PC-9 (cell line): ENCODE measurements at places on chromosomes 1 and 21.

GRCh38 chr1:11012260-11013159, at the start of gene TARDBP:
Gene TARDBP (plus strand): TSS chr1:11012654. CDS start chr1:11013728, 1,074 bp downstream.
- peaks cover 11% of the 10 kb centered on the region for H3K4me1 ChIP-seq
- DNase-seq: peak; percentile 85
- H3K27ac ChIP-seq: peak within 1 kb of the TSS; percentile 95
- H3K4me3 ChIP-seq: peak within 1 kb of the TSS; percentile 93
- peaks cover 23% of the 10 kb centered on the region for H3K36me3 ChIP-seq

DNA sequence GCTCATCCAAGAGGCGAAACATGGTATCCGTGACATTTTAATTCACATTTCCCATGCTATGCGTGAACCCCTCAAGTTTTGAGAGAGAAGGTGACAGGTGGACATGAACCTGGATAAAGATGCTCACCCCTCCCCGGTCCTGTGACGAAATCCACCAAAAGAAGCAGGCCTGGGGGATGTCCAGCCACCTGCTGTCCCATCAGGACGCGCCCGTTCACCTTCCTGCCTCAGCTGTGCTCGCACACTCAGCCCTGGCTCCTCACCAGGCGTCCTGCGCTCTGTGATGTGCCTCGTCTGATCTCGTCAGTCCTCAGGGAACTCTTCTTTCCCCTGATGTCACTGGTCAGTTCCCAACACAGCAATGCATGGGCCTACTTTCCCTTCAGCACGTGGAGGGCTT, 10.3 kb downstream of the FHAD1 start:
- no peaks in the 10 kb centered on the region for H3K27me3 ChIP-seq
- H3K27ac ChIP-seq: no peak overlapping the region
- H3K36me3 ChIP-seq: no peaks in the 10 kb centered on the region
- no peak for DNase-seq
- H3K4me3 ChIP-seq: no peak overlapping the region

- H3K27ac ChIP-seq: peak overlapping the region; percentile 37
- H3K36me3 ChIP-seq: no peaks in the 10 kb centered on the region
- no peak for DNase-seq
Observed at GRCh38 chr1:224510880-224511645, 76.5 kb upstream of the WDR26 start.

DNA sequence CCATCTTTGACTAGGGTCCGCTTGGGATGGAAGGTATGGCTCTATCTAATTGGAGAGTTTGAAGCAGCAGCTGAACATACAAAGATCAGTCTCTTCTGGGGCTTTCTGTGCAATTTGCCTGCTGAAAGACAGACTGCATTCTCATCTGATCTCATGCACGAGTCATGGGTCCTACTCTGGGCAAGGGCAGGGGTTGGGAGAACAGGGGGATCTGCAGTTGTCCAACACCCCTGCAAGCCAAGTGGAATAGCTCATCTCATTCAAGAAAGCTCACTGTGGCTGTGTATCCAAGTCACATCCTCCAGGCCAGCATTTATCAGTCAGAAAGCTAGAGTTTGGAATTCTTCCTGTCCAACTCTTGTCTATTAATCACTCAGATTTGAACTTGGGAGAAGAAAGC, 177.2 kb upstream of the C8B start:
- H3K36me3 ChIP-seq: no peaks in the 10 kb centered on the region
- peaks cover 10% of the 10 kb centered on the region; the same call in 1 of the 2 replicates for H3K27me3 ChIP-seq
- no peaks in the 10 kb centered on the region for H3K4me1 ChIP-seq
- no peak overlapping the region for H3K27ac ChIP-seq
- H3K4me3 ChIP-seq: no peak overlapping the region

DNA sequence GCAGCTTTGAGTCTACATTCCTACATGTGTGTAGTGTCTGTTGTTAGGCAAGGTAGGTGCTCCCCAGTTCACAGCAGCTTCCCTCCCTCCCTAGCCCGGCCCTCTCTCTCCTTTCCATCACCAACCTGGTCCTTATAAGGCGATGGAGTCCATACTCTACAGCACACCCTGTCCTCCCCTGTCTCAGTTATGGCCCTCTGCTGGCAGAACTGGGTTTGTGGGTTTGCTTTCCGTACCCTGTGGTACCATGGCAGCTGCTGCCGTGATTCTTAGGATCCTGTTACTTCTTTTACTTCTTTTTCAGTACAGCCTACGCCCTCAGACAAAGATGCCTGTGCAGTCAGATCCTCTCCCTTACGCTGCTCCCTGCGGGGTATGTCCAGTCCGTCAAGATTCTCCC, 31.7 kb downstream of the AK5 start:
- H3K4me3 ChIP-seq: no peak overlapping the region
- H3K36me3 ChIP-seq: no peaks in the 10 kb centered on the region
- no peaks in the 10 kb centered on the region for H3K27me3 ChIP-seq
- no peaks in the 10 kb centered on the region for H3K4me1 ChIP-seq

GRCh38 chr1:204487256-204487615, 7.4 kb downstream of the PIK3C2B start:
- peaks cover 27% of the 10 kb centered on the region; the same call in 1 of the 2 replicates for H3K36me3 ChIP-seq
- DNase-seq: no peak
- H3K4me3 ChIP-seq: no peak overlapping the region

DNA sequence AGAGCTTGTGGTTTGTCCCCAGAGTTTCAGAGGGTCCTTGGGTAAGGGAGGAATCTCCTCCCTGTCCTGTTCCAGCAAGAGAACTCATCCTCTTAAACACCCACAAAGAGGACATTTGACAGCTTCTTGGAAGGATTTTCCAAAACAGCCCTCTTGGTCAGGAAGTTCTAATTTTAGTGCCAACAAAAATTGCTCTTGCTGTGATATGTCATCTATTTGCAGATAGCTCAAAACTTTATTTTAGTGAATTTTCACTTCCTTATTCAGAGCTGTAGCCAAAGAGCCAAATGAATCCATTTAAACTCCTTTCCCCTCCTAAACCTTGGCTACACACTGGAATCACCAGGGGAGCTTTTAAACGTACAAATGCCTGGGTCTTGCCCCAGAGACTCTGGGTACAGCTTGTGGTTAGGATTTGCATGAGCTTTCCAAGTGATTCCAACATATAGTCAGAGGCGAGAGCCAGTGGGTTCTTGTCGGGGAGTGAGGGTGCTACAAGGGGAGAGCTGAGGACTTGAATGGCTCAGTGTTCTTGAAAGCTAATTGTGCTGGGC, 11.8 kb upstream of the RASSF5 start:
- no peak overlapping the region for H3K27ac ChIP-seq
- H3K36me3 ChIP-seq: no peaks in the 10 kb centered on the region
- no peak for DNase-seq
- no peaks in the 10 kb centered on the region for H3K27me3 ChIP-seq
- H3K4me3 ChIP-seq: no peak overlapping the region
